ENCODE measurements at places on chromosomes 6 and 20.

DNA sequence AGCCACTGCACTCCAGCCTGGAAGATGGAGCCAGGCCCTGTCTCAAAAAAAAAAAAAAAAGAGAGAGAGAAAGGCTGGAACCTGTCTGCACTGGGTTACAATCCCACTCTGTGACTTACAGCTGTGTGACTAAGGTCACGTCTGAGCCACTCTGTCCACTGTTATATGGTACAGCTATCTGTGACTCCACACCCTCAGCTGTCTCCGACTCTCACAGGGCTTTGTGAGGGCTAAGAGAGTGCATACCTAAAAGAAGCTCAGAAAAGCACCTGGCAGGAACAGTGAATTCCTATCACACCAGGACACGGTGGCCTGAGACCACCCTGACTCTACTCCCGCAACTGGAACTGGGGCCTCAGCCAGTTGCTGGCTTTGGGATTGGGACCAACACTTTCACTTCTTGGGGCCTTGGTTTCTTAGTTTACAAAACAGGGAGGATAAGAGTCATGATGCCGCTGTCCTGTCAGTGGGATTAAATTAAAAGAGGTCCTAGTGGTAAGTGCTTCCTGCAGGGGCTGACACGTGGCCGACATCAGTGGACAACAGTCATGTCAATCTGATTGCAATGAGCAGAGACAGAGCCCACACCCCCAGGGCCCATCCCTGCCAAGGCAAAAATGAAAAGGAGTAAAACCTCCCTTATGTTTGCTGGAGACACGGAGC lies 5.7 kb upstream of the CD93 start:
- no peak for DNase-seq

DNA sequence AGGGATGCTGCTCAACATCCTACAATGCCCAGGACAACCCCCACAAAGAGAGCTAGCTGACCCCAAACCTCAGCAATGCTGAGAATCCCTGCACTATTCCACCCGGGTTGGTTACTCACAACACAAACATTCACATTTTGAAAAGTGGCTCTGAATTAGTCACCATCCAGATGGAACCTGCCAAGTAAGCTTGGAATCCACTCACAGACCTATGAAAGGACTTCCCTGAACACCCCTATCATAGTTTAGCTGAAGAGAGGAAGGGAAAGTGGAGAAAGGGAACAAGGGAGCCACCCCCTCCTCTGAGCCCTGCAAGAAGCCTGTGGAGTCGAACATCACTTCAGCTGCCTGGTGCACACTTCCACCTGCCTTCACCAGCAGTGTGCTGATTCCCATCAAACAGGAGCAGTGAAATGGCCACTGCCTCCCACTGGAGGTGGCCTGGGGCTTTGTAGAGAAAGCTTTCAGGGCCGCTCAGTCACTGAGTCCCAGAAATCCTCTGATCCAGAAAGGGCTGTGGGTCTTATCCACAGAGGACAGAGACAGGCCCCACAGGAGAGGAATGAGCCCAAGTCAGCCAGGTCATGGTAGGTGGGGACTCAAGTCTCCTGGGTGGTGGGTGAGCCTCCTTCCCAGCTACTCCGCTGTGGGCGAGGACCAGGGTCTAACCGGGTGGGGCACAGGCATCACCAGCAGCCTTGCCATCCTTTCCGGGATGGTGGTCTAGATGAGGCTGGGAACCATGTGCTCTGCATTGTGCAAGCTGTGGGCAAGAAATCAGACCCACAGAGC lies 203.7 kb downstream of the SYNDIG1 start:
- DNase-seq: no peak

DNA sequence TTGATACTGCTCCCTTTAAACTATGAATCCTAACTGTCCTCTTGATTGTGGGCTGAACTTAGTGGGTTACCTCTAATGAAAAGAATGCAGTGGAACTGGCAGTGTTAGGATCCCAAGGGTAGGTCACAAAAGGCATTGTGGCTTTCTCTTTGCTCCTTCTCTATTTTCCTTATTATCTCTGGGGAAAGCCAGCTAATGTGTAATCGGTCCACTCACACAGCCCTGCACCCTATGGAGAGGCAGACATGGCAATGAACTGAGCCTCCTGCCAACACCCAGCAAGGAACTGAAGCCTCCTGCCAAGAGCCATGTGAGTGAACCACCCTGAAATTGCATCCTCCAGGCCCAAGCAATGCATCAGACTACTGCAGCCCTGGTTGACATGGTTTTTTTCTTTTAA lies 24.6 kb upstream of the ZNF133 start:
- no peak for DNase-seq

DNA sequence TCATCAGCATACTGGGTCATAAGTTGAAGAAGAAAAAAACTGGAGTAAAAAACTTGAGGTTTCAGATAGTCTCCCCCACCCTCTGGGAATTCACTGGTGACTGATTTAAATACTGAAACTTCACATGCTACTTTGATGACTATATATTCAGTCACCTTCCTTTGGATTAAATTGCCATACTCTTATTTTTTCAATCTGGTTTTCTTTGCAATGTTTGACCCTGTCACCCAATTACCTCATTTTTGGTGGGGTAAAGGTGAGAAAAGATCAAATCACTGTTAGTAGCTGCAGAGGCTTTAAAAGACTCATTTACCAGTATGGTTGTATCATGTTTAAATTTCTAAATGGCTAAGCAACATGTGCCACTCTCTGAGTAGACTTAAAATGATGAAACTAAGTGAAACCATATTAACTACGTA lies 862.7 kb upstream of the FLRT3 start:
- no peak for DNase-seq

- no peak for DNase-seq
These were observed 151.2 kb downstream of the TFAP2C start for GRCh38 chr20:56780266-56780665.

- no peak for DNase-seq
These were observed 118.0 kb downstream of the RFPL4B start for GRCh38 chr6:112464901-112465665.

GRCh38 chr20:62132421-62132820 lies 10.1 kb downstream of the LSM14B start:
- no peak for DNase-seq

DNA sequence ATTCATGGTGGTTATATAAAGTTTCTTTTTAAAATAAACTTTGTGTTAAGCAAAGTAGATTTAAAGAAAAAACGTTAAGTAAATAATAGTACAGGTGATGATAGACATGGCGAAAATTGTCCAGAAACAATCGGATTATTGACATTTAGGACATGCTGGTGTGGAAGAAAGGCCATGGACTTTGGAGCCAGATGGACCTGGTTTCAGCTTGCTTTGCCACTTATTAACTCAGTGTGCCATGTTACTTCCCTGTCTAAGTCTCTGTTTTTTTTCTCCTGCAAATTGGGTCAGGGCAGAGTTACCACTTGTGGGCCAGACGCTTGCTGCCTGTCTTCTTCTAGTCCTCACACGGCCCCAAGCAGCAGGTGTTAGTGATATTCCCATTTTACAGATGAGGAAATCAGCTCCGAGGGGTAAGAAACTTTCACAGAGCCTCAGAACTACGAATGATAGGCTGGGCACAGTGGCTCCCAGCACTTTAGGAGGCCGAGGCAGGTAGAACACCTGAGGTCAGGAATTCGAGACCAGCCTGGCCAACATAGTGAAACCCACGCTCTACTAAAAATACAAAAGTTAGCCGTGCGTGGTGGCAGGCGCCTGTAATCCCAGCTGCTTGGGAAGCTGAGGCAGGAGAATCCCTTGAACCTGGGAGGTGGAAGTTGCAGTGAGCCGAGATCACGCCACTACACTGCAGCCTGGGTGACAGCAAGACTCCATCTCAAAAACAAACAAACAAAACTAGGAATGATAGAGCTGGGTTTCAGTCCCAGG lies 12.4 kb downstream of the KIF3B start:
- DNase-seq: no peak

- DNase-seq: no peak
These were observed 128.3 kb downstream of the FOXA2 start for GRCh38 chr20:22456109-22456508.

DNA sequence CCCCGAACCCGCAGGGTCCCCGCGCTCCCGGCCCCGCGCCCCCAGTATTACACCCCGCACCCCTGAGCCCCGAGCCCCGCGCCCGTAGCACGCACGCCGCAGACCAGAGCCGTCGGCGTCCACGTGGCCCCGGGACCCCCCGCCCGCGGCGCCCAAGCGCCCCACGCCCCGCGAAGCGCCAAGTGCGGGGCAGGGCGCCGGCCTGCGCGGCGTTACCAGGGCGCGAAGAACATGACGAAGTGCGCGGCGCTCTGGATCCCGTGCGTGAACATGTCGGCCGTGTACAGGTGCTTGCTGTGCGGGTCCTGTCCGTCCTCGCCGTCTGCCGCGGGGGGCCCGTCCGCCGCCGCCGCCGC lies 312 bp downstream of the TXNDC5 start:
- no peak for DNase-seq

DNA sequence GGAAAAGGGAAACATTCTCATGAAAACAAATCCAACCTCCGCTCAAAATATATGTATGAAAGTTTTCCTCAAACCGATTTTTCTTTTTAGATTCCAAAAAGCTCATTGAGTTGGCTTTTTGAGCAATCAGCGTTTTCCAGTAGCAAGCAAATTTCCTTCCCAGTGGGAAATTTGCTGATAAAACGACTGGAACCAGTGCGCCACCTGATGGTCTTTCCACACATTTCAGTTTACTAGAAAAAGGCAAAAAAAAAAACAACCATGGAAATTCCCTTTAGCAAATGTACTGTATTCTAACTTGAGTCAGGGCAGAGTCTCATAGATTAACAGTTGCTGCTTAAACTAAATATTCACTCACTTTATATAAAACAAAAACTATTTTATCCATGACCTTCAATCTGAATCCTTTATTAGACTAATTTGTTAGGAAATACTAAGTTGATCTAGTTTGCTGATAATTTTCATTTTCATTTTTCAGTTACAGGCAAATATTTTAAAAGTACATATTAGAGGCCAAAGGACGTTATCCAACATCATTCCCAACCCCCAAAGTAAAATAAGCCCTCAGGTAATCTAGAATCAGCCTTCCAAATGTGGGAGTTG lies 271.5 kb downstream of the FOXA2 start:
- no peak for DNase-seq

DNA sequence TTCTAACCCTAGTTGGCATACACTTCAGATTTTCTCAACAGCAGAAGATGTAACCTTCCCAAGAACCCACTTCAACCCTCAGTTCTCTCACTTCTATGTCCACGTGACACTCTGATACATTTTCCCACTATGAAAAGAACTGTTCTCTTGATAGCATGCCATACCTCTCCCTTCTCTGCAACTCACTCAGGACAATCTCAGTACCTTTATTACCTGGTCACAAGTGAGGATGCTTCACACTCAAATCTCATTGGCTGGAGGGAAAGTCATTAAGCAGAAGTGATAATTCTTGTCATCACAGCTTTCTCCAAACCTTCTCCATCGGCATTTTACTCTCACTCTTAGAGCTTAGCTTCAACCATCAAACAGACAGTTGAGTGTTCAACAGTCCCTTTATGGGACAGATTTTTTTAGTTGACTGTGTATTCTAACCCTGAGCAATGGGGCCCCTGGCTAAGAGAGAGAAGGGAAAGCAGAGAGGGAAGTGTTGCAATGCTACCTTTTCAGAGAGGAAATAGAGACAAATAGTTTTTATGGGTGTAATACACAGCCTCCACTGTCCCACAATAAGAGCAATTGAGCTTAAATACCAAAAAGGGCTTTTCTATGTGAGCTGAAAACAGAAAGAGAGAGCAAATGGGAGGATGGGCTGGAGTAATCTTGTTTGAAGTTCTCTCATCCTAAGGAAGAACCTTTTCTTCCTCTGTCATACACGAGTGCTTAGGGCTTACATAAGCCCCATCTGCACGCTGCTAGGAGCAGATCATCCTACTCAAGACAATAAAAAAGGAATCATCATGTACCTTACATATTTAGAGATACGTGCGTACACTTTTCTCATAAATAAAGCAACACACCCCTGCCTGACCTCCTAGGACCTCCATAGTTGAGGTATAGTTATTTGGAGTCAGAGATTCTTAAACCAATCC lies 16.0 kb downstream of the HLA-DPA1 start:
- no peak for DNase-seq

- no peak for DNase-seq
These were observed 162.4 kb upstream of the KCNG1 start for GRCh38 chr20:51185277-51185676.

DNA sequence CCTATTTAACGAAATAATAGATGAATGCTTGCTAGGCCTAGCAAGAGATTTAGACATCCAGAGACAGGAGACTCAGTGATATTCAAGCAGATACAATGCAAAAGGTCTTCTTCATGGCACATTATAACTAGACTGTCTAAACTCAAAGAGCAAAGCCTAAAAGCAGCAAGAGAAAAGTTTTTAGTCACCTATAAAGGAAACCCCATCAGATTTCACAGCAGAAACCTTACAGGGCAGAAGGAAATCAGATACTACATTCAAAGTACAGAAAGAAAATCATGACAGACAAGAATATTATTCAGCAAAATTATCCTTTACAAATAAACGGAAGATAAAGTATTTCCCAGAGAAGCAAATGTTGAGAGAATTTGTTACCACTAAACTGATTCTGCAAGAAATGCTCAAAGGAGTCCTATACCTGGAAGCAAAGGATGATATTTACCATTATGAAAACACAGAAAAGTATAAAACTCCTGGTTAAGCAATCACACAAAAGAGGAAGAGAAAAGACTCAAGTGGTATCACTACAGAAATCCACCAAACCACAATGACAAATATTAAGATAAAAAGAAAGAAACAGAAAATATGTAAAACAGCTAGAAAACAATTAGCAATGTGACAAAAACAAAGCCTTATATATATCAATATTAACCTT lies 333.7 kb downstream of the MEI4 start:
- no peak for DNase-seq

DNA sequence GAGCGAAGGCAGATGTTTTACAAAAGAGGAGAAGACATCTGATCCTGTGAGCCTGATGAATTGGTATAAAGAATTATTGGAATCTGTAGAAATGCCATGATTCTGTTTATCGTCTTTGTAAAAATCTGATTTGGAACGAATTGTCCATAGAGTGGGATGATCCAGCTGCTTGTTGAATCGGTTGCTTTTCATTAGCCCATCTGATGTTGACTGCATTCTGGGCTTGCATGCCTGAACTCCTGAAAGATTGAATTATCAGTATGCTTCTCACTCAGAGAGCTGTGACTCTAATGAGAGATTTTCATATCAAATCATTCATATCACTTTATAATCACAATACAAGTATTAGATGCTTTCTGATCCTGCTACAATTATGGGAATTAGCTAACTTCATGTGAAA lies 100.6 kb downstream of the KLHL32 start:
- DNase-seq: no peak

GRCh38 chr6:30135147-30135546 lies 793 bp upstream of the TRIM40 start:
- no peak for DNase-seq
